ENCODE measurements at places on chromosomes 4 and X.

DNA sequence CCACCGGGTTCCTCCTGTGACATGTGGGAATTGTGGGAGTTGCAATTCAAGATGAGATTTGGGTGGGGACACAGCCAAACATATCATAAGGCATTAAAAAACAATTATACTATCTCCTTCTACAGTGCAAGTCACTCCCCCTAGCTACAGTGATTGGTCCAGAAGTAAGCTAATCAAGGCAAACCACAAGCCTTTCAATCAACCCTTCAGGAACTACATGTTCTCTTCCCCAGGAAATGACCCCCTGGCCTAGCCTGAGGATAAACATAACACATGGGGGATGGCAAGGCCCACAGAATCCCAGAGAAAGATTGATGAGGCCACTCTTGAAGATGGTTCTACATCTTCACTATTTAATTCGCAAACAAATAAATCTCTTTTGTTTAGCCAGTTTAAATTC is 25.2 kb upstream of the FAM241A start:
- DNase-seq, result no peak

DNA sequence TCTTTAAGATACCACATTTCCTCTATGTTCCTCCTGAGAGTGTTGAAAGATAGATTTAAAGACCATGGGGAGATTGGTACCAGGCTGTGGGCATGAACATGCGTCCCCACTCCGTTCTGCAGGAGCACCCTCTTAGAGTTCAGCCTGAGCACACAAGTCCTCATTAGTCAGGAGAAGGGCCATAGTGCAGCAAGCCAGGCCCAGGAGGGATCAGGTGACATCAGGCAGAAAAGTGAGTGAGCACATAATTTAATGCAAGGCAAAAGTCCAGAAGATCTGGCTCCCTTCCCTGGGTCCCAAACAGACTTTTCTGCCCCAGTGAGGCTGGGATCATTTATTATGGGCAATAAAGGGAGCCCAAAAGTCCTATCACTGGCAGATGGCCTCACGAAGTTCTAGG is 263.7 kb upstream of the AGTR2 start:
- no peak for DNase-seq

DNA sequence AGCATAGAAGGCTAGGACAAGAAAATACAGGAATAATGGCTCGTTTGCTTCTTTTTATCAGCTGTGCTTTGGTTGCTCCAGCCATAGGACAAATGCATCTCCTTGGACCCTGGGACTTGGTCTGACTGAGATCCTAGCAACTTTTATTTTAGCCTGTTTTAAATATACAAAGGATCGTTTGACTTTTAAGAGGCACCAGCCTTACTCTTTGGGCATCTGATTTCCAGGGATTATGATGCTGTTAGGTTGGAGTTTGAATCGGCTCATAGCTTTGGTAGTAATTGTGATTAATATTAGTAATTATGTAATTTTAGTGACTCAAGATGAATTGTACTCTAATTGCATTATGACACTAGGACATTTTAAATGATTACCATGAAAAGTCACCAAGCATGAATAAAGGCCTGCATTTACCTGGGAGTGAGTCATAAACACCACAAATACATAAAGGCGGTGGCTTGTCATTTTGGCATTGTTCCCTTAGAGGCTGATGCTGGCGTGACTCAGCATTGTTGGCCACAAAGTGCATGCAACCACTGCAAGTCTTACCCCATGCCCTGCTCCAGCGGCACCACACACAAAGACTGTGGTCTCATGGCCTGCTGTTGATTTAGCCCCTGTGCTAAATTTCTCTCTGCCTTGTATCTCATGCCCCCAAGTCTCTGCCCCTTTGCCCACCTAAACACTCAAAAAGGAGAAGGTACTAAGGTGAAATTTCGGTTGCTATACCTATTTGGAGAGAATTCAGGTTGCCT is 12.4 kb downstream of the GPAT3 start:
- peak; percentile 99 for DNase-seq

DNA sequence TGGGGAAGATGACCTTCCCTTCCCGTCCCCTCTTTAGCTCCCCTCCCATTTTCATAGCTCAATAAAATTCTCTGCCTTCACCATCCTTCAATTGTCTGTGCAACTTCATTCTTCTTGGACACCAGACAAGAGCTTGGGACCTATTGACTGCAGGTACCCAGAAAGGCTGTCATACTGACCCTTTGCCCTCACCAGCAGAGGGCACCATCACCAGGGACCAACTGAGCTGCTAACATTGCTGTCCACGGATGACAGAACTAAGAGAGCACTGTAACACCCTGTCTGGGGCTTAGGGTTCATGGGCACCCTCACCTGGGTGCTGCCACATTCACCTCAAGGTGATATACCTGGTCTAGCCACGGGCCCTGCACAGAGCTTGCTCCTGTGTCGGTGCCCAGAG is 141.3 kb upstream of the VCX3B start:
- no peak for DNase-seq

GRCh38 chr4:23455456-23456158 is 434.2 kb downstream of the PPARGC1A start:
- peak; percentile 46 for DNase-seq

- no peak for DNase-seq
These were observed 3.3 kb upstream of the PORCN start for GRCh38 chrX:48505481-48505880.

Measured in H4 (cell line).